ENCODE measurements at places on chromosomes 4 and X.
A peak's percentile ranks its signal among the peaks of the same experiment; 100 is the strongest.

DNA sequence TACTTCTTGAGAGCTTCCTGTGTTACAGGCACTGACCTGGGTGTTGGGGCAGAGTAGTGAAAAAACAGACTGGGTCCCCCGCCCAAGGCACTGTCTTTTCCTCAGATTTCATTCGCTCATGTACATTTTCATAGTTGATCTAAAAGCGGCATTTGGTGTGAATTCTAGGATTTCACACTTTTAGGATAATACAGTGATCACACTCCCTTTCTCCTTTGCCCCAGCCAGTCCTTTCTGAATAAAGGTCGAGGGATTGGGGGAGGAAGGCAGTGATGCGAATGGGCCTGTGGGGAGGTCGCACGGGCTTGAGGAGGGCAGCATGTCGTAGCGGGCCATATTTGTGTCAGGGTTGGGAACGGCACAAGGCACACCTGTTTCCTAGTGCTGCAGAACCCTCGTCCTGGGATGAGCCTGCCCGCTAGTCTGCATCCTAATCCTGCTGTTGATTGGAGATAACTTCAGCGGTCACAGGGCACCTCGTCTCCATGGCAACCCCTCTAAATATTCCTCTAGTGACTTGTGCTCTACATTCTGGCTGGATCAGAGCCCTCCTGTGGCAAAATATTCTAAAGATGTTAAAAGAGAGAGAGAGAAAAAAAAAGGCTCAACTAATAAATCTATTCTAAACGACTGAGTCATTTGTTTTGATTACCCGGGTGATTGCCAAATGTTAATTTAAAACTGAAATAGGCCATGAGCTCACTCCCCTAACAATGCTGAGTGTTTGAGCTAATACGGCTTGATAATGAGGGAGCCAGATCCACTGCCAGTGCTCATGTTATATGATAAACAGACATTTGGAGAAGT, 21.8 kb downstream of the FHL1 start:
- DNase-seq: peak; percentile 34

GRCh38 chr4:166460769-166461550, 587.9 kb downstream of the TLL1 start:
- DNase-seq: no peak

- no peak for DNase-seq
Observed at GRCh38 chr4:16238327-16238726, 12.1 kb upstream of the TAPT1 start.

DNA sequence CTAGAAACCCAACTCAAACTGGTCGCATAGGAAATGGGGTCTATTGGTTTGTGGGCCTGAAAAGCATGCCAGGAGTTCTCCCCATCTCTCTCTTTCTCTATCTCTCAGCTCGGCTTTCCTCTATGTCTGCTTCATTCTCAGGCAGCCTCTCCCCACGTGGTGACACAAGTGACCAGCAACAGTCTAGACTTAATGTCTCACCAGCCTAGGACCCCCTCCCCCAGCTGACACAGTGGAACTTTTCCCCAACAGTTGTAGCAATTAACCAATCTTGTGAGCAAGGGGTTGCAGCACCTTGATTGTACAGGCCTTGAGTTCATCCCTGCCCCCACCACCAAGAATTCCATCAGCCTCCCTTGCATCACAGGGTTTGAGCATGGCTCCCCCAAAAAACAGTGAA, 159.8 kb upstream of the KIT start:
- no peak for DNase-seq

DNA sequence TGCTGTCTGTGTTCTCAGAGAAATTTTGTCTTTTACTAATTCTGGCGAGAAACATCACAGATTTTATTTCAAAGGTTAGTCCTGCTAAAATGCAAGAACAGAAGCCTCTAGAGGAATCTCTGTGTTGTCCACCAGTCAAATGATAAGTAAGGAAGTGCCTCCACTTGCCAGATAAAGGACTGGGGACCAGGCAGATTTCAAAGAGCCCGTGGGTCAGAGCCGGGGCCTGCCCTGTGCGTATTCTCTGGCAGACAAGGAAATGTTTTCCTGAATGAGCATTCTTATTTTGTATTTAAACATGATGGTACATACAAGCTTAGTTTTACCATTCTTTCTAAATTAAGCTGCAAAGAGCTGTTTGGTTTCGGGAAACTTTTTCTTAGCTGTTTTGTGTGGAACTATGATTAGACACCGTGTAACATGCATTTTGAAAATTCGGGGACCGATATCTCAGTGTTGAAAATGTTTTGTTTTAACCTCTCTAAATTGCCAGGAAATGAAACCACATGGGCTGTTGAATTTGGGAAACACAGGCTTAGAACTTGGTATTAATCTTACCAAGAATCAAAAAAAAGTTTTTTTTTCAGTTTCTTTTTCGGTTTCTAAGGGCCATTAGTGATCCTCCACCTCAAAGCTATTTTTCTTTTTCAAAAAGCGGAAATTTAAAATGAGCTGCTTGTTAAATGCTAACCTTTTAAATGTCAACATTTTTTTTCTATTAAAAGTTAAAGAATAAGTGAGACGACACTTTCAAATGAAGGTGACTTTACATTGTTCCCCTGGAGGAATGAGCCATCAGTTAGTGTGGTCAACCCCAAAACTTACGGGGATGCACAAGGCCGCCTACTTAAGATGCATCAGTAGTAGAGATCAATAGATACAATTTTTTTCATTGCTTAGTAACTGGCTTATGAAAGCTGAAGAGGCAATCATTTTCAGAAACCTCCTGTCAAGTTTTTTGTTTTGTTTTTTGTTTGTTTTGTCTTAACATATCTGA, 89.6 kb upstream of the MTM1 start:
- no peak for DNase-seq

DNA sequence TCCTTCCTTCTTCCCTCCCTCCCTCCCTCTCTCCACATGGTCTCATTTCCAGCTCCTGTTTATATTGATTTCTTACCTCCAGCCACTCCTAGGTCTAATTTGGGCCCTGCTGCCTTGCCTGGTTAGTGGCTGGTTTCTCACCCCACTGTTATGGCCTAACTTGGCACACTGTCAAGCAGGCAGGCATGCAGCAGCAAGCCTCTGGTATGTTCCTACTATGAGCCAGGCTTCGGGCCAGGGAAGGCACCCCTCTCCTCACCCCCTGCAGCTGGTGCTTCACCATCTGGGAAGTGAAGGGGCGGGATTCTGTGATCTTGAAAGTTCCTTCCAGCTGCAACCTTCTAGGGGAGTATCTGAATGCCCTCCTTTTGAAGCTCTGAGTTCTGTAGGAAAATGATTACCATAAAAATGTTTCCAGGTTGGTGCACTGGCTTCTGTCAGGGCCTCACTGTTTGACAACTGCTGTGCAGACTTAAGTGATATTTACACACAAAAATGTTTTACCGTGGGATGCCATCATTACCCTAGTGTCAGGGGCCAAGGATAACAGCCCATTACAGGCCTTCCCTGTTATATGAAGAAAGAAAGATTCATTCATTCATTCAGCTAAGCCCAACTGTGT, 10.1 kb upstream of the VMA21 start:
- DNase-seq: no peak

- no peak for DNase-seq
Observed at GRCh38 chr4:15776871-15777648, 1.1 kb upstream of the CD38 start.

DNA sequence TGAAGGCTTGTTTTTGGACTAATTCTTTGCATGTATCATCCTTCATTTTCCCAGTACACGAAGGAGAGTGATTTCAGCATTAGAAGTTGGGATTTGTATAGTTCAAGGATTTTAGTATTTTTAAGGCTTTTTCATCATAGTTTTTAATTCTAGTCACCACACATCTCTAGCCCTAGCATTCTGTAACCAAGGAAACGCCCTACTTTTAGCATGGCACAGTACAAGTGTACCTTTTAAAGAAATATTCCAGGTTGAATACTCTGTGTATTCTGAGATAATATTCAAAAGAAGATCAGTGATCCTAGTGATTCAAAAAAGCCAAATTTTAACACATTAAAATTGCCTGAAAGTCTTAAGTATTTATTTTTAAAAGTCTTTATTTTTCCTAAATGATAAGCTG, 150.5 kb downstream of the RAP1GDS1 start:
- no peak for DNase-seq

GRCh38 chr4:163484906-163485305, 9.6 kb upstream of the TMA16 start:
- DNase-seq: peak; percentile 69

DNA sequence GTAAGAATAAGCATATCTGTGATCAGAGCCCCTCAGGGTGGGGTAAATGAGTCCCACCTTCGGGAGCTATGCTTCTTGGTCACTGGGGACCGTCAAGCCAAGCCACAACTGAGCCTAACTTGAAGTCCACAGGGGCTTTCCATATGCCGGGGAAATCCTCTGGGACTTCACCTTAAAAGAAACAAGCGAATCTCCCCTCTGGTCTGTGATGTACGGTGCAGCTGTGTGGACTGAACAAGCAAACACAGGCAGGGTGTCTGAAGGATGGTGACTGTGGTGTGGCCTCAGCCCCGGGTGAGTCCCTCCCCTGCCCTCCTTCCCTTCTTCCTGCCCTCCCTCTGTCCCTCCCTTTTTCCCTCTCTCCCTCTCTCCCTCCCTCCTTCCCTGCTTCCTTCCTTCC, 29.7 kb upstream of the PPP2R2C start:
- DNase-seq: no peak

GRCh38 chrX:144006811-144007210, 122.9 kb downstream of the UBE2NL start:
- no peak for DNase-seq

DNA sequence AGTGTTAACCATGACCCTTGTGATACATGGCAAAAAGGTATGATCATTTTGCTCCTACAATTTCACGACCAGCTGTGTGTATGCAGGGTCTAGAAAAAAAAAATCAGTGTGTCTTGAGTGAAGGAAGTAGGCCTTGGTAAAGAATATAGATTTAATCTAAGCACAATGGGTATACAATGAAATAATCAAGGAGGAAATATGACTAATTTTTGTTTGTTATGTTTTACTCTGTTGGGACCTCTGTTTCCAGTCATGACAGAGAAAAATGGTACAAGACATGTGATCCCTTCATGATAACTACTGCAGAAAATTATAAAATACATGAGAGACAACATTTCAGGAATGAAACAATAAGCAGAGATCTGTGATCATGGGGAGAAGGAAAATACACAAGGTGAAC, 835.5 kb downstream of the PDHA2 start:
- DNase-seq: no peak

DNA sequence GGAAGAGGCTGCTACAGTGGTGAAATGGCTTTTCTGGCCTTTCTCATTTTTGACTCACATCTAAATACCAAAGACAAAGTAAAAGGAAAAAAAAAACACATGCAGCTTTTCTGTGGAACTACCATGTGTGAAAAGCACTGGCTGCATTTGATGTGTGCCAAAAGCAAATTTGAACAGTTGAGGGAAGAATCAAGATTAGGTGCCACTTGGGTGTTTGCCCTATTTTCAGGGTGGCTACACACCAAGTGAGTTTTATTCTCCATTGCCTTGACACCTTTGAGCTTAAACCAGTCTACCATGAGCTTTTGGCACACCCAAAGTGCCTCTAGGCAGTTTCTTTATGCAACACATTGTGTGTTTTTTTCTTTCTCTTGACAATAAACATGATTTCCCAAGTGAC, 423.9 kb downstream of the FAM133A start:
- DNase-seq: no peak

DNA sequence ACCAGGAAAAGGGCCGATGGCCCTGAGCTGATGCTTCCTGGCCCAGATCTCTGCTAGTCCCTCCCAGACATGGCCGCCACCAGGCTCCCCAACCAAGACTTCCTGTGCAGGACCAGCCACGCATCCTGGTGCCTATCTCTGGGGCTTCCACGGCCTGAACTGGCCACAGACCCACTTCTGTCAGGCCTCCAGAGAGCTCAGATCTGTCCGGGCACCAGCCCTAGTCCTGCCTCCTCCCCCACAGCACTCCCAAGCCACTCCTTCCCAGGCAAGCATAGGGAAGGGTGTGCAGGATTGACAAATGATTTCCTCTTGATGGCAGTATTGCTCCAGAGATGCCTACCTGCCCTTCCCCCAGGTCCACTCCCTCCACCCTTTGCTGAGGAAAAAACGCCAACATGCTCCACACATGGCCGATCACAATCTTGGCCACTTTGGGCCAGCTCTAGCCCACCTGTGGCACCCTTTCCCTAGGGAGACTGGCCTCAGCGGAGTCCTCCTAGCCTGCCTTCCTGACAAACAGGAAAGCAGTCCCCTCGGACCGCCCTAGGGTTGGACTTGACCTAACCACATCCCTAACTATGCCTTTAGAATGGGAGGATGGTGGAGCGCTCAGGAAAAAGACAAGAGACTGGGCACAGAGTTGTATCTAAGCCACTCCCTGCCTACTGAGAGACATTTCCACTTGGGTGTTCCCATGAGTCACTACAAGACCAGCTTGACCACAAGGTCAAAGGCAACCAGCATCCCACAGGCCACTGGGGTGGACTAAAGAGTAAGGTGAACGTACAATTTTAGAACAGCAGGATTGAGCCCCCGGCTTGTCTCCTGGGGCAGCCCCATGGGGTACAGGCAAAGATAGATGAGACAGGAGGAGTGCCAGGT, 277.5 kb upstream of the AGTR2 start:
- peak; percentile 20 for DNase-seq

GRCh38 chr4:79547851-79548250, 139.8 kb upstream of the GK2 start:
- DNase-seq: no peak

GRCh38 chr4:168475745-168476144, 4.5 kb downstream of the DDX60L start:
- DNase-seq: peak; percentile 40

GRCh38 chr4:118732591-118733330, 47.6 kb downstream of the METTL14 start:
- DNase-seq: no peak

- no peak for DNase-seq
Observed at GRCh38 chr4:9849538-9849920, 68.1 kb downstream of the DRD5 start.

- DNase-seq: peak; percentile 68
Observed at GRCh38 chr4:70705183-70706043, 16.4 kb upstream of the RUFY3 start.

Measured in glutamatergic neuron (in vitro differentiated cells).